ENCODE measurements at places on chromosomes 12 and 14. TPM values are rescaled to one million over a fixed set of nuclear protein-coding genes. Genes with fewer than 3 reads are reported as not detected.

MAP3K12 gene
- 21.8 TPM for total RNA-seq

- no peaks in the 10 kb centered on the region for H3K27me3 ChIP-seq
- no peak overlapping the region for H3K4me3 ChIP-seq
- no peak overlapping the region for H3K27ac ChIP-seq
- no peaks in the 10 kb centered on the region for H3K4me1 ChIP-seq
- no peaks in the 10 kb centered on the region for H3K36me3 ChIP-seq
- DNase-seq, result no peak
Measured at GRCh38 chr12:52788876-52789636, 6.9 kb downstream of the KRT3 start.

SLC6A15 gene
- total RNA-seq, result 0.28 TPM

CNOT2 gene
- total RNA-seq, result 68.8 TPM

DNA sequence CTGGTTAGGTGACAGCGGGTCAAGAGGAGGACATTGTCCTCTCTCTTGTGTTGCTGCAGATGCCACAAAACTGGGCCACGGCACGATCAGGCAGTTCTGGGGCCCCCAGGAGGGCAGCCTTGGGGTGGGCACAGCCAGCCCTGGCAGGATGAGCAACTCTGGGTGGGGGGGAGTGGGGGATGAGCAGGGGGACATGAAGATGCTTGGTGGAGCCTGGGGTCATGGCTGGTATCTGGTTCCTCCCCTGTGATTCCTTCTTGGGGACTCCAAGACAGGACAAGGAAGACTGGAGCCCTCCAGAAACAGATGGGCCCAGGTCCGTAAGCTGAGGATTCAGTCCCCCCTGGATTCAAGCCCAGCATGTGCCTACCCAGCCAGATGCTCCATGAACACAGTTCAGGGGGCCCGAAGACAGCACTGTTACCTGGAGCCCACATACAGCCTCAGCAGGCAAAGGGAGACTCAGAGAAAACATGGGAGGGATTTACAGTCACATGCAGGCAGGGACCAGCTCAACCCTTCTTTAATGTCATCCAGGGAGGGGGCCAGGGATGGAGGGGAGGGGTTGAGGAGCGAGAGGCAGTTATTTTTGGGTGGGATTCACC, 10.4 kb downstream of the SERPINA1 start:
- no peaks in the 10 kb centered on the region for H3K36me3 ChIP-seq
- no peaks in the 10 kb centered on the region for H3K4me1 ChIP-seq
- no peak overlapping the region for H3K27ac ChIP-seq
- H3K4me3 ChIP-seq, result no peak overlapping the region
- no peaks in the 10 kb centered on the region for H3K27me3 ChIP-seq

GRCh38 chr14:101127224-101127623, 223.7 kb upstream of the RTL1 start:
- no peak for DNase-seq
- H3K36me3 ChIP-seq, result no peaks in the 10 kb centered on the region
- no peaks in the 10 kb centered on the region for H3K4me1 ChIP-seq
- no peak overlapping the region for H3K4me3 ChIP-seq

IL26 gene
- total RNA-seq, result not detected

- H3K4me1 ChIP-seq, result no peaks in the 10 kb centered on the region
- no peak for DNase-seq
- no peaks in the 10 kb centered on the region for H3K27me3 ChIP-seq
- H3K4me3 ChIP-seq, result no peak overlapping the region
Measured at GRCh38 chr12:47236109-47236714, 156.5 kb upstream of the AMIGO2 start.
